ENCODE measurements at places on chromosomes 2 and 18.
A peak's percentile ranks its signal among the peaks of the same experiment; 100 is the strongest.

GRCh38 chr2:85213901-85214512 lies 80.8 kb downstream of the TCF7L1 start:
- DNase-seq, result no peak

- peak; percentile 53 for DNase-seq
Observed at GRCh38 chr2:153875801-153876466, 4.2 kb downstream of the GALNT13 start.

DNA sequence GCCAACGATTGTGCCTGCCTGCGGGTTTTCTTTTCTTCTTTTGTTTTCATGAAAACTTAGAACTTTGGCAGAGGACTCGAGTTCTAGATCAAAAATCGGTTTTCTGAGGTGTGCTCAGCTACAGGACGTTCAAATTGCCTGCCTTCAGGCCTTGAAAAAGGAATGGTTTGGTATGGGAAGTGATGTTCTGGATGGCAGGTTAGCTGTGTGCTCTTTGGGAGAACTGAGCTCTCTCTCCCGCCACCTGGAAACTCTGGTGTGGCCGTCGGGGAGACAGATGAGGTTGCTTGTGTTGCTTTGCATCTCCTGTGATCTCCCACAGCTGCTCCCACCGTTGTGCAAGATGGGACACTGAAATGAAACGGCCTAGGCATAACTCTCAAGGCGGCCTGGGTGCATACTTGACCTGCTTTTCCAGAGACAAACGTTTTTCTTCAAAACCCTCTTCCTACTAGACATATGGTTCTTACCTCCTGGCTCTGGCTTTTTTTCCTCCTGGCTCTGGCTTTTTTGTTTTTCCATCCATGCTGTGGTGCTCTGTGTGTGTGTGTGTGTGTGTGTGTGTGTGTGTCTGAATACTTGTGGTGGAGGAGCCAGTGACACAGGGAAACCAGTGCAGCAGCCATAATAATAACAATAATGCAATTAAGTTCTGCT lies 2.0 kb downstream of the FMNL2 start:
- peak; percentile 9 for DNase-seq

GRCh38 chr2:86221066-86221684 lies 21.9 kb downstream of the MRPL35 start:
- peak; percentile 39 for DNase-seq

GRCh38 chr2:102932501-102932900 lies 170.7 kb downstream of the TMEM182 start:
- no peak for DNase-seq

GRCh38 chr18:31454066-31454708 lies 6.6 kb downstream of the DSG3 start:
- no peak for DNase-seq

- peak; percentile 81 for DNase-seq
Observed at GRCh38 chr18:69326094-69326493, 74.6 kb upstream of the DOK6 start.

GRCh38 chr2:165475277-165476004 lies 5.9 kb downstream of the CSRNP3 start:
- DNase-seq, result no peak

GRCh38 chr18:54235871-54236270 lies 11.4 kb upstream of the MBD2 start:
- no peak for DNase-seq

- DNase-seq, result peak; percentile 40
Observed at GRCh38 chr2:170462433-170463205, 252.5 kb upstream of the SP5 start.

DNA sequence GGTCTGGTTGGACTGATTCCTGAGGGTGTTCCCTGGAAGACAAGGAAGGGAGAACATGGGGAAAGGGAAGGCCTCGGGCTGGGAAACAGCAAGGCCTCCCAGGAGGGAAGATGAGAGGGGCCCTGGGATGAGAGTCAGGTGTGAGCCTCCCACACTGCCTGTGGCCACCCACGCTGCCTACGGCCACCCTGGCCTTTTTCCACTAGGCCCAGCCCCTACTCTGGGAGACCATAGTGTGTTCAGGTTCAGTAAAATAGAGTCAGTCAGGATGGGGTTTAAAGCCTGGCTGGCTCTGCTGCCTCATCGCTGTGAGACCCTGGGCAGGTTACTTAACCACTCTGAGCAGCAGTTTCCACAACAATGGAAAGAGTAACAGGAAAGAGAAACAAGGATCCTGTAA lies 47.7 kb upstream of the MAL start:
- DNase-seq, result no peak

DNA sequence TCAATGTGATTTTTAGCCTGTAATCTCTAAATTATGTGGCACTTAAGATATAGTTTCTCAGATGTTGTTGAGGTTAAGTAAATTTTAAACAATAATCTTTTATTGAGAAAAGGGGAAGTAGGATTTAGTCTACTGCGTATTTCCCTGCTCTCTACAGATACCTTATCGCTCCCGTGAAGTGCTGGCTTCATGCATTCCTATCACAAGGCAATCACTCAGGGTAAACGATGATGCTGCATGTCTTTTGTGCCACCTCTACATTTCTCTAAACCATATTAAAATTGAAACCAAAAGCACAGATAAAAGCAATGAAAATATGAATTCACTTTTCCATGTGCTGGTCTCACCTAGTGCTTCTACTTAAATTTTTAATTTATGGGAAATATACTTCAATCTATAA lies 14.4 kb upstream of the RPE start:
- no peak for DNase-seq

DNA sequence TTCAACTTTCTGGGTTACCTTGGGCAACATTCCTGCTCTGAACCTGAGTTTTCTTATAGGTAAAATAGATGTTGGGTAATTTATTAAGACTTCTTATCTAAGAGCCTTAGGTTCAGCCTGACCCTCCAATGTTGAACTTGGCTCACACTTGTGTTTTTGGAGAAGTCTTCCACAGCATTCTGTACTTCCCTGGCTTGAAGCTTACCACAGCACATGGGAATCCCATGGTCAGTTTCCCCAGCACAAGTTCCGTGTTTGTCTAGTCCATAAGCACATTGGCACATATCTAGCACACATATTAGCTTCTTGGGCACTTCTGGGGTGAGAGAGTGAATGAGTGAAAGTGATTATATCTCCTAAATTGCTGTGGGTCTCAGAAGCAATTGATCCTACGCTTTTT lies 782.5 kb upstream of the HS6ST1 start:
- no peak for DNase-seq

DNA sequence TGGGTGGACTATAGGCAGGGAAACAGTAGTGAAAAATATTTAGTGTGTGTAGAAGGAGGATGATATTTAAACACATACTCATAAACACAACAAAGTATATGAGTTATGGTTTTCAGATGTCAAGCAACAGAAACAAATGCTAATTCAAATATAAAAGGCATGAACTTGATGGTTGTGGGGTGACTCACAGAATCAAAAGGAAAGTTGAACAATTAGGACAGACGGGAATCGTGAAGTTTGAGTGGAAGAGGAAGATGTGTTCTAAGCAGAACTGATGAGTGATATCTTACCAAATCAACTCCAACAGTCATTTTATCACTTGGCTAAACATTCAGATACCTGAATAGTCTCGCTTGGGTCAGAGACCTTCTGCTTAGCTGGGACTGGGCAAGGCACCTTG lies 53.6 kb upstream of the ITGA6 start:
- DNase-seq, result no peak

GRCh38 chr2:235458839-235459273 lies 35.0 kb upstream of the AGAP1 start:
- peak; percentile 70 for DNase-seq

GRCh38 chr2:159090514-159091201 lies 122.2 kb downstream of the TANC1 start:
- peak; percentile 52 for DNase-seq

- no peak for DNase-seq
Observed at GRCh38 chr2:170610615-170611014, 104.5 kb upstream of the SP5 start.

GRCh38 chr18:13225261-13225660 lies 6.7 kb downstream of the LDLRAD4 start:
- DNase-seq, result no peak

DNA sequence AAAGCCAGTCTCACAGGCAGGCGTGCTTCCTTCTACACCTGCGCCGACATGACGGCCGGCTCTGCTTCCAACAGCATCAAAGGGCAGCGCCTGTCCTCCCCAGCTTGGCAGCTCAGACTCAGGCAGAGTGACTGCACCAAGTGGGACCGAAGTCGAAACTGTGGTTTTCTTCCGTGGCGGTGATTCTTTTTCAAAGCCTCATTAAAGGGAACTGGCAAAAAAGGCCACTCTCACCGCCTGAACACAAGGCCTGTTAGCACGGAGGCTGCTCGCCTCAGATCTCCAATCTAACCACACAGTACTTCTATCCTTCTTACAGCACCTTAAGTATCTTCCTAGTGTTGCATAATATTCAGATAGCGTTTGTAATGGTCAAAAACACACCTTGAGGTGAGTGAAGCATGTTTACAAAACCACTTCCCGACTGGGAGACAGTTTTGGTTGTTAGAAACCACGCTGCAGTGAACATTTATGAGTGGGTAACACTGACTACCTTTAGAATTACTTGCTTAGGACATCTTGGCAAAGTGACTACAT lies 236.4 kb downstream of the HDAC4 start:
- DNase-seq, result no peak

DNA sequence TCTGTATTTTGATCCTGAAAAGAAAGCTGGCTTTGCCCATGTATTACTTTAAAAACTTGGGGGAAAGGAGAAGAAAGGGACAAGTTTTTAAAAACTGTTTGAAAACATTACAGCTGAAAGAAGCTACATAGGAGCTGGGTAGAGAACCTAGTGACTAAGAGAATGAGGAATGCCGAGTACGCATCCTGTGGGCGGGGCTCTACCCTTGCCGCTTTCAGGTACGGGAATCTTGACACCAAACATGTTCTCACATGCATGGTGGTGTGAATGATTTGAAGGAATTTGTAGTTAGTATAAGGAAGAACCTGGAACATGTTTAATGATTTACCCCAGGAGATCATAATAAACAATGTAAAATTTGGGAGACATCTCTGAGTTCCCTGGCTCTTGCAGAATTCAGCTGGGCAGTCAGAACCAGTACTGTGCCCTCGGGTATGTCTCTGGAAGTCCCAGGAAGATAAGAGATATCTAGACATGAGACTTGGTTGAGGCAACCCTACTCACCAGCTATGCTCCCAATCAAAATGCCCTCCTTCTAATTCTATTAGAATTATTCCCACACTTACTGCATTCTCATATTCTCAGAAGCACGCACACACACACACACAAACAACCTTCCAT lies 16.5 kb upstream of the TGFA start:
- no peak for DNase-seq

DNA sequence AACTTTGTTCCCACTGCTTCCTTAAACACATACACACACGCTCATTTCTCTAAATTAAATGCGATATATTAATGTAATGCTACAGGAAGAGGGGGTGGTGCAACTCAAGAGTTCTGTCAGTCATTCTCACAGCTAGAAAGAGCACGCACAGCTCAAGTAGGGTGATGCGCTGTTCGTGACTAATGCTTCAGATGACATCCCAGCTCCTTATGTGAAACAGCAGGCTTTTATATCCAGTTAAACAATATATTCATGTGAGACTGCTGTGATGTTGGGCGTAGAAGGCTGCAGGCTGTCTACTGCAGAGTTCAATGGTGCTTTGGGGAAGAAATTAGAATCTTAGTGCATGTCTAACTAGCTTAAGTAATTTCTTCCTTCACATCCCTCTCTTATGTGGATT lies 912.6 kb upstream of the FSHR start:
- no peak for DNase-seq

DNA sequence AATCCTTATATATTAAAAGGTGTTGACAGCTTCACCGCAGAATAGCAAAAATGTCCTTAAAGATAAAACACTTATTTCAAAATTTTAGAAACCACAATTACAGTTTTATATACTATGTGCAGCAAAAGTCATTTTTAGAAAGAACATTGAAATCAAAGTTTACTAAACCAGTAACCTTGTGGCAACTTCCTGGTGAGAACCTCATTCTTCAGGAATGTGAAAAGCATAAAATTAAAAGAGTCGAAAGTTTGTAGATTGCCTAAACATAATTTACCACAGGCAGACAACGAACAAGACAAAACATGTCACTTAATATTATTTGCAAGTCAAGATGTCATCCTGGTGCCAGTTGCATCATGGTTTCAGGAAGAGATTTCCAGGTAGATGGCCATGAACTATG lies 108.3 kb upstream of the NRP2 start:
- DNase-seq, result no peak

DNA sequence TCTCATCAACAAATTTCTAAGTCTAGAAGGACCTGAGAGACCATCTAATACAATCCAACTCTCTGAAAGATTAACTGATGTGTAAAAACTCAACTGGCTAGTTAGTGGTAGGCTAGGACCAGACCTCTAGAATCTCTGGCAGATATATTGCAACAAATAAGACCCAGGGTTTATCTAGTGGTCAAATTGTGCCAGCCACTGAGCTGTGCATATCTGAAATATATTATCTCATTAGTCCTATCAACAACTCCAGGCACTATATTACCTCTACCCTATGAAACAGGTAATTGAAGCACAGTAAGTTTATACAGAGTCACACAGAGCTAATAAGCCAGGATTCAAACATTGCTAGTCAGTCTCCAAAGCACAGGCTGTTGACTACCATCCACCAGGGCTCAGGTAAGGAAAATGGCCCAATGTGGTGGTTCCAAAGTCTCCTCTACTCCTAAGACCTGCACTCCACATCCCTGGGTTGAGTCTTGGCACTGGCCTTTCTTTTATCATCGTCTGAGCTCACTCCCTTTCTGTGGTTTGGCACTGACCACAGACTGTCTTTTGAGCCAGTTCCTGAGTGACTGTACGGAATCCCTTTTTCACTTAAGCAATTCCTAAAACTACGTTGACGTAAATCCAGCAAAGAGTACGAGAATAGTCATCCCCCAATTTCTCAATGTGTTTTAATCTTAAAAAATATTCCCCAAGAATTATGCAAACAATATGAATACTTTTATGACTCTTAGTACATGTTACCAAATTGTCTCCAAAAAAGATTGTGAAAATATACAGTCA lies 11.9 kb upstream of the PID1 start:
- no peak for DNase-seq

- peak; percentile 26 for DNase-seq
Observed at GRCh38 chr2:215879977-215880940, 133.1 kb downstream of the MREG start.

- DNase-seq, result peak; percentile 72
Observed at GRCh38 chr18:6279308-6279707, 135.4 kb downstream of the L3MBTL4 start.

DNA sequence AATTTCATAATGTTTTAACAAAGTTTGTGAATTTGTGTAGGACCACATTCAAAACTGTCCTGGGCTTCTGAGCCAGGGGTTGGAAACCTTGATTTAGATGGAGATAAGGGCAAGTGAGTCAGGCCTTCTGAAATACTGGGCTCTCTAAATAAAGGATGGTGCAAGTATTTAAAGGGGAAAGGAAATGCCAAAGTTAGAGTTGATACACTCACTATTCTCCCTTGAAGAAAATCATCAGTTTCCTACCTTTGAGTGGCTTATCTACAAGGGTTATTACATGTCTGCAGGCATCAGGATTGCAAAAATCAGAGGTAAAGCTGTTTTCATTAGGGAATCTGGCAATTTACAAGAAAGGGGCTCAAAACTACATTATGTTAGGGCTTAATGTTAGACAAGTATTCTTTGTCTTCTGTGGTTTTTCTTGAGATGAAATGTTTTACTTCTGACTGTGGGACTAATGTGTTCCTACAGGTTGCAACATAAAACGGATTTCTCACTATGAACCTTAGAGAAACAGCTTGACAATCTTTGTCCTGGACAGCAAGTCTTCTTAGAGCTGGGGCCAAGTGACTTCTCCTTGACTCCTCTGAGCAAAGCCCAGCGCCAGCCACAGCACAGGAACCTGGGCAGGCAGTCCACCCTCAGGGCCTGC lies 31.1 kb downstream of the RNU4ATAC start:
- no peak for DNase-seq
